ENCODE measurements at places on chromosomes 16 and 17. TPM values are rescaled to one million over a fixed set of nuclear protein-coding genes. Genes with fewer than 3 reads are reported as not detected.

GRCh38 chr17:77693776-77694175 lies 264.7 kb upstream of the TNRC6C start:
- no peak for DNase-seq

HEATR9 gene
- 0.20 TPM for polyA plus RNA-seq

- peak; percentile 34 for DNase-seq
Measured at GRCh38 chr17:79152110-79152509, 77.5 kb downstream of the ENGASE start.

GRCh38 chr16:2913603-2914002 lies 1.9 kb downstream of the FLYWCH1 start:
- DNase-seq = no peak
